Cardiac muscle cell (in vitro differentiated cells and primary cell): ENCODE measurements at places on chromosomes 4 and X.

GRCh38 chr4:165079476-165079875 lies 25.8 kb downstream of the TRIM75 start:
- peak; percentile 59 for DNase-seq

DNA sequence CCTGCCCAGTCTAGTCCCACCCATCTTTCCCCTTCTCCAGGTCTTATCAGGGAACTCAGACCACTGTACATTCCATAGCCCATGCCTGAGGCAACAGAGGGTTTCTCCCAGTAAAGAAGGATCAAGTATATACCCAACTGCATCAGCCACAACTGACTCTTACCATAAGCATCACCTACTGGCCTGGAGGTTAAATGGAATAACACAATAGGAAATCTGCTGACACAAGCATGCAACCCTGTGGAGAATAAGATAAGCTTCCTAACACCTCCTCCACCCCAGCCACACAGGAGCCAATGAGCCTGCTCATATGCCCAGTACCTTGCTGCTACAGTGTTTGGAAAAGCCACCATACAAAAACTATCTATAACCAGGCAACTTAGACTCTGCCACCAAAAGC lies 34.6 kb upstream of the PLK4 start:
- no peak for DNase-seq

GRCh38 chrX:3516051-3516541 lies 169.6 kb upstream of the MXRA5 start:
- DNase-seq = peak; percentile 79

GRCh38 chr4:86283371-86283770 lies 76.5 kb downstream of the MAPK10 start:
- DNase-seq = peak; percentile 10

DNA sequence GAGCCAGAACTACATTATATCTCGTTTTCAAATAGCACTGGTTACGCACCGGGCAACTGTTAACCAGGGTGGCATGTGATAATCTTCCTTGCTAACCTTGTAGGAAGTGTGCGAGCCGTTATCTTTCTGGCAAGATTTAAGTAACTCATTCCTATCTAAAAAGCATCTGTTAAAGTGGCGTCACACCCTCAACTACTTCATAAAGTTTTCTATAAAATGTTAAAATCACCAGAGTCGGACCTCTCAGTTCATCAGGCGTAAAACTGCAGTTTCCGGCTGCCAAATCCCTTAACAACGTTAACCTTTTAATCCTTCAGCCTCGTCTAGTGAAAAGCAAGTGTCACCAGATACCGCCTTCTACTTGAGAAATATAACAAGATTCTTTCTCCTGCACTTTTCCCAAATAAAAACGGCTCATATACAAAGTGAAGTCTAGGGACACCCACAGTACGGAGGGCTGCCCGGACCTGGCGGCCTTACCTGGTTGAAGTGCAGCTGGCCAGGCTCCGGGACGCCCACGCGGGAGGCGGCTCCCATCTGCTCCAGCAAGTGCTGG lies 1.2 kb downstream of the SLC39A8 start:
- DNase-seq = peak; percentile 4
